ENCODE measurements at places on chromosomes 16 and 17. TPM values are rescaled to one million over a fixed set of nuclear protein-coding genes. Genes with fewer than 3 reads are reported as not detected.

DNA sequence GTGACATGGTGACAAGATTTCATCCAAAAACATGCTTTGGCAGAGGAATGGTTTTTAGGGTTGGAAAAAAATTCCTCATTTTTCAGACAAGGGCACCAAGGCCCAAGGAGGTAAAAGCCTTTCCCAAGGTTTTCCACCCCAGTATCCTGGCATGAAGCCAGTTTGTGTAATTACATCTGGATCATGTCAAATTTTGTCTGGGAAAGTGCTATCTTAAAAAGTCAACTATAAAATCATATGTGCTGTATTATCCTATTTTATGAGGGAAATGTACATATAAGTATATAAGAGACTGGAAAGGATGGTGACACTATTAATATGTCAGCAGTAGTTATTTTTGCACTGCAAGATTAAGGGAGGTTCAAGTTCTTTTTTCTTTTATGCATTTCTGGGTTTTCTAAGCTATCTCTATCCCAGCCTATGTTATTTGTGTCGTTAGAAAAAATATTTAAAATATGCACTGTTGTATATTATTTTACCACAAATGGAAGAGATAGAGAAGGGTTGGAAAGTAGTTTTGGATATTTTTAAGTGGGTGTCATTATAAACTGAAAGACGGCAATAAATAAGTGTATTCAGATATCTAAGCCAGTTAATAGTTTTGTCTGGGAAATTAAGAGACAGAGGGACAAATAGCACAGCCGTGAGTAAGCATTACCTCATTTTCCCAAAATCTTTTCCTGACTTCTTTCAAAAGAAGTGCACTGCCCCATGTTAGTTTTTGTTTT is 13.5 kb upstream of the FBXO47 start:
- no peak for DNase-seq

DNA sequence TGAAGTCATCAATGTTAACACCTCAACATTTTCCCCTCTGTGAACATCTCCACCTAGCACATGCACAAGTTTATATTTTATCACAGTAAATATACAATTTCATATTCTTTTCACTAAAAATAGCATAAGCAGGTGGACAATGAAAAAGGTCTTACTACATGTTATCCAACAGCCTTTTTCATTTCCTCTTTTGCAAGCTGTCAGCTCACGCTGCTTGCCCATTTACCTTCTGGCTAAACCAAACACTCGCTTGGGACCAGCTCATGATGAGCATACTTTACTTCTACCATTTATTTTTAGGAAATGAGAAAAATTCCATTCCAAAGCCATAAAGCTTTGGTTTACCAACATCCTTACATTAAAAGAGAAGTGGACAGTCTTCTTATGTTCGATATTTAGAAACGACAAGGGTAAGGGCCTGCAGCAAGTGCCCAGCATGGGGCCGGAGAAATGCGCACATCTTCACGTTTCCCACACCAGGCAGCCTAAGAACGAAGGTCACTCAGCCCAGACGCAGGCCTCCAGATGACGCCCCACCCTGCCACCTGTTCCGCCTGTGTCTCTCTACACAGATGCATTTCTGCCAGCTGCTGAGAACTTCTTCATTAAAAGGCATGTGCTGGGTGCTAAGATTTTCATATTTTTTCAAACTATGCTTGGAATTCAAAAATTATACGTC is 13.9 kb downstream of the SNN start:
- DNase-seq: no peak

GRCh38 chr17:48258331-48258730 is 150.8 kb downstream of the SNX11 start:
- no peak for DNase-seq

- no peak for DNase-seq
These were observed 32.4 kb upstream of the ENPP7 start for GRCh38 chr17:79698146-79698846.

DNA sequence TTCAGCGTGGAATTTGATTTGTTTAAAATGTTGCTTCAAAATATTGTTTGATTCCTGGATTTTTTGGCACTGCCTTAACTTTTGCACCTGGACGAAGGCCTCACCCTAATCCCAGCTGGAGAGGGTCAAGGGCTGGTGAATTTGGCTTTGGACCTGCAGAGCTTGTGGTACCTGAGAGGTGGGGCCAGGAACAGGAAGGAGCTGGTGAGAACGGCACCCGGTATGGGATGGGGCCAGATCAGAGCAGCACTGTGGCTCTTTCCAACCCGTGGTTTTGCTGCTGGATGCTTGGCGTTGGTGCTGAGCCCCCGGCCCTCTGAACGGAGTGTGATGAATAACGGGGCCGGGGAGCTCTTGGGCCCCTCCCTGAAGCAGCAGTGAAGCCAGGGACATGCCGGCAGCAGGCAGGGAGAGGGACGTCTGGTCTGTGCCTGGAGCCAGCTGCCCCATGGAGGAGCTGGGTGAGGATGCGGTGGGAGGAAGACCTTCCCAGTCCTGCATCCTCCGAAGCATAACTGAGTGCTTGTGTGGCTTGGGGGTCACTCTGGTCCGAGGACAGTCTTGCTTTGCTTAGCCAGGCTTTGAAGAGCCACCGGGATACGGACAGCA is 275.4 kb downstream of the SEC14L1 start:
- DNase-seq: no peak

GRCh38 chr17:27353033-27353460 is 59.1 kb downstream of the WSB1 start:
- no peak for DNase-seq

GRCh38 chr17:79152110-79152509 is 77.5 kb downstream of the ENGASE start:
- DNase-seq: no peak

GRCh38 chr16:46774743-46775177 is 26.6 kb upstream of the MYLK3 start:
- no peak for DNase-seq

The ZNF771 gene
- 7.5 TPM for total RNA-seq

The NAGS gene
- 0.51 TPM for total RNA-seq
